ENCODE measurements at places on chromosomes 7 and 10.

GRCh38 chr10:20552382-20552781 lies 344.7 kb downstream of the NEBL start:
- no peak for DNase-seq

- no peak for DNase-seq
Observed at GRCh38 chr7:149527414-149527813, 29.8 kb upstream of the ZNF746 start.

- no peak for DNase-seq
Observed at GRCh38 chr10:59868696-59869593, 37.4 kb downstream of the CCDC6 start.

DNA sequence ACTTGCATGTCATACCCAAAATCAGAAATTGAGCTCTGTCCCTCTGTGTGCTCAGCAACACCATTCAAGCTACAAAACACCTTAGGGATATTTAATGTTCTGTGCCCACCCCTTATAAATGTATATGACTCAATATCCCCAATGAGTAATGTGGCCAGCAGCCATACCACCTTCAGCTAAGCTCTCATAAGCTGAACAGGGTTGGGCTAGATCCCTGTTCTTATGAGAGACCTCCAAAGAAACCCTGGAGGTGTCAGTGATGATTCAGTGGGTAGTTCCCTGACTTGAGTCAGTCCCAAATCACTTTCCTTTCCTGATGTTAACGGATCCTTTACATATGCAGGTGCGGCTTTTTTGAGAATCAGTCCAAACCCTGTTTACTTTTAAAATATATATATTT lies 253.8 kb downstream of the CREB5 start:
- DNase-seq: no peak

- no peak for DNase-seq
Observed at GRCh38 chr7:46139079-46139478, 218.0 kb upstream of the IGFBP3 start.

DNA sequence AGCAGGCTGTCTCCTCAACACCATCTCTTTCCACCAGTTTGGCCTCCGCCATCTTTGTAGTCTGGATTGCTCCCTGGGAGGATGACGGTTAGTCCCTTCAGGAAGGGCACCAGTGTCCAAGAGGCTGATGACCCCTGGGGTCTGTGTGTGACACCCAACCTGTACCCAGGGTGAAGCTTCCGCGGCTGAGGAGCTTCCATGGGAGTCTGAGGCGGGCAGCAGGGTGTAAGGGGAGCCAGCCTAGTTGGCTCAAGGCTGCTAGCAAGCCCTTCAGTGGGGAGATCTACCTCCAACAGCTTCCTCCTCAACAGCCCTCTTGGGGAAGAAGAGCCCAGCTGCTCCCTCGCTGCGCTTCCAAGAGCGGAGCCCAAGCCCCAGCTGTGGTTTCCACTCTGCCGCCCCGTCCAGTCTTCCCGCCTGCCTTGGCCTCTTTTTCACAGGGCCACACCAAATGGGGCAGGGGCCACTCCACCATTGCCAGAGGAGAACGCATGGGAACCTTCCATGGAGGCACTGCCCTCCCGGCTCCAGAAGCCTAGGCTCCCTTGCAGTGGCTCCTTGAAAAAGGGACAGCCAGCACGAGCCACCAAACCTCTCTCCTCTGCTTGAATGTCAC lies 57.4 kb downstream of the TMEM209 start:
- no peak for DNase-seq

GRCh38 chr7:873367-874002 lies 2.9 kb upstream of the GET4 start:
- peak; percentile 93 for DNase-seq

DNA sequence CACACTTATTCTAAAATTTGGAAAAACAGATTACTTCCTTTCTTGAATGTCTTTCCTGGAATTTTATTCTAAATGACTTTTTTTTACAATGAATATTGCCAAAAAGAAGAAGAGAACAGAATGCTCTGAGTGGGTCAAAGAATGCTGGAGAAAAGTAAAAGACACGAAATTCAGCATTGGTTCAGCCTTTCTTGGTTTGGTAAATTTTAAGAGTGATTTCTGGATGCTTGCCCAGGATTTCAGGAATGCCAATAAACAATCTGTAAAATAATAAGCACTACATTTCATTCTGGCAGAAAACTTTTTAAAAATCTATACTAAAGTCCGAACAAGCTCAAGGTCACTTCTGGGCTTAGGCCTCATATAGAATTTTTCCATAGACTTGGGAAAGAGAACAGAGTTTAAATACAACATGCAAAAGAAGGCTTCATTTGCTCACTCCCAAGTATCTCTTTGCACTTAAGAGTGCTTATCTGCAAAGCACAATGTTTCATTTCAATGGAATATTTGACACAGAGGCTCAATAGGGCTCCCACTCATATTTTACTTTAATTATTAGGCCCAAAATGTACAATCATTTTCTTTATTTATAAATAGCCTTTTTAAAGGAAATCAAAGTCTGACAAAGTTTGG lies 359.5 kb upstream of the ANKRD30A start:
- DNase-seq: no peak

GRCh38 chr10:87053111-87053510 lies 33.0 kb downstream of the FAM25A start:
- peak; percentile 59 for DNase-seq

GRCh38 chr10:63210611-63211196 lies 77.6 kb downstream of the NRBF2 start:
- DNase-seq: no peak

GRCh38 chr10:122181041-122181732 lies 89.9 kb upstream of the BTBD16 start:
- DNase-seq: no peak

DNA sequence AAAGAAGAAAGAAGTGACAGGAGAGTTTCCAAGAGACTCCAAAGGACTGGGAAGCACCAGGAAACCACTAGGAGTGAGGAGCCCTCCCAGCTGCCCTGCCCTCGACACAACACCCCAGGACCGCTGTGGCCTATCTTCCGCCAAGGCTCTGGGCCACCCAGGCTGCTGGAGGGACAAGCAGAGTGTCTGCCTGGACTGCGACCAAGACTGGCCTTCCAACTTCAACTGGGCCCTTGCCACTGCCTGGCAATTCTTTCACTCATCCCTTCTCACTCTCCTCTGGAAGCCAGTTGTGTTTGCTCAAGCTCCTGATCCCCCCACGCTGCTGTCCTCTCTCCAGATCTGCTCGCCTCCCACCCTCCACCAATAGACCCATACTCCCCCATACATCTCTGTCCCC lies 10.2 kb downstream of the KIAA1549 start:
- DNase-seq: no peak

DNA sequence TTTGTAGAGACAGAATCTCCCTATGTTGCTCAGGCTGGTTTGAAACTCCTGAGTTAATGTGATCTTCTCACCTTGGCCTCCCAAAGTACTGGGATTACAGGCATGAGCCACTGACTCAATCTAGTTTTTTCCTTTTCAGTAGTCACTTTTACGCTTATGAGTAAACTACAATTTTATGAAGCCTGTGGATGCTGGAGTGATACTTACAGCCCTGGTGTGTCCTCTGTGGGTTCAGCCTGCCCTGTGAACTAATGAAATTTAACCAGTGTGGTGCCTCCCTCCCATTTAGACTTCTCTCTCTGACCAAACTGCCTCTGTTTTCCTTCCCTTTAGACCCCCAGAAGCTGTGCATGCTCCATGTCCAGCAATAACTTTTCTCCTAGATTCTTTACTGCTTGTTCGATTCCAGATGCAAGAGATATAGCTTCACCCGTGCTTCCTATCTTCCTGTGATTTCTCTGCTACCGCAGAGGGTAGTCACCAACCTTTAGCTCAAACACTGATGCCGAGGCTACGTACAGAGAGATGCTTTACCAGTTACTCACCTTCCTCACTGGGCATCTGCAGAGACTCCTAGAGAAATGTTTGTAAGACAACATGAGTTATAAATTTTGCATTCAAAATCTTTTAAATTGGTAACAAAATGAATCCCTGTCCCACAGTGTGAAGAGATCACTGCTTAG lies 90.8 kb downstream of the KIAA1217 start:
- DNase-seq: no peak

GRCh38 chr7:118259115-118259514 lies 34.6 kb downstream of the ANKRD7 start:
- no peak for DNase-seq

DNA sequence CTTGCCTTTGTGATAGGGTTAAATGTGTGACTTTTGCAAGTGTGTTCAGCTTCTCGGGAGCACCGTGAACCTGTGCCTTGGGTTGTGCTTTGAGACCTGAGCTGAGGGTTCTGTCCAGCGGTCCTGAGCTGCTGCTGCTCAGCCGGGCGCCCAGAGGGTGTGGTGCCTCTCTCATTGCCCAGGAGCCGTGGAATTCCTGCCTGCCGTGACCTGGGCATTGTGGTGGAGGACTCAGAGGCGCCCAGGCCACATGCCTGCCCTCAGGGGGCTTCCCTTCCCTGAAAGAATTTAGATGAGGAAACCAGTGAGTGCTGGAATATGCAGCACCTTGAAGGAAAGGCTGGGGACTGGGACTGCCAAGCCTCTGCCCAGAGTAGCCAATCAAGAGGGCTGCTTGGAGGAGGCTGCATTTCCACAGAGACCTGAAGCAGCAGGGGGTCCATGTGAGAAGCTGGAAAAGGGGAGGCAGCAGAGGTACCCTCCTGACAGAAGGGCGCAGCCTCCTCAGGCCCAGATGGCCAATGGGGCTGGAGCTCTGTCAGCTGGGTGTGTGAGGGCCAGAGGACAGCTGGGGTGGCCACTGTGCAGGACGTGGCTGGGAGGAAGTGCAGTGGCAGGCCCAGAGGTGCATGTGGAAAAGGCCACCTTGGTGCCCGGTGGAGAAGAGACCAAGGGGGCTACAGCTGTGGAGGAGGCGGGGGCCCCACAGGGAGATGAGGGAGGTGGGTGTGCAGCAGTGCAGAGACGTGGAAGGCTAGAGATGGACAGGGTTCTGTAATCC lies 107.3 kb downstream of the NKX6-2 start:
- no peak for DNase-seq

DNA sequence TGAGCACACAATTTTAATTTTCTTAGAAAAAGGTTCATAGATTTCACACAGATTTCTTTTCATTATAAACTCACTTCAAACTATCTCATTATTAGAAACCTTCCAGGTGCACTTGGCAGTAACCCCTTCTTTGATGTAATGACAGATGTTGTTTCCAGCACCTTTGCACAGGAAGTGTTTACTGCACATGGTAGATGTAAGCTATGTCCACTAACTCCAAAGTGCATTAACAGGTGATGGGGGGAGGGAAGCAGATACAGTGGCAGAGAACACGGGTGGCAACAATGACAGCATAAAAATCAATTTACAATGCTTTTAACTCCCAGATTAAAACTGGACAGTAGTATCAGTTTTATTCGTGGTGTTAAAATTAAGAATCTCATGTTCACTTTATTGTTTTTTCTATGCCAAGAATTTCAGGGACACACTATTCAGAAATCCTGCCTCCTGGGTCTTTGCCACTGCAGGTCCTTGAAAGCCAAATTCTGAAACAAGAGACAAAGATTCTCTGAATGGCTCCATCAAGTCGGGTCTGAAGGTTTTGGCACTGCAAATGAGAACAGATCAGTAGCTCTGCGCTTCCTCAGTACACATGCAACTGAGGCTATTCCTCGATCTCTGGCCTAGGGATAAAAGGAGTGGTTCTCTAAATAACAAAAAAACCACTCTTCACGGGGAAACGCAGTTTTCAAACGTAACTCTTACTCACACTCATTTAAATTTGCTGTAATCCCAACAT lies 187.7 kb downstream of the JAZF1 start:
- no peak for DNase-seq

DNA sequence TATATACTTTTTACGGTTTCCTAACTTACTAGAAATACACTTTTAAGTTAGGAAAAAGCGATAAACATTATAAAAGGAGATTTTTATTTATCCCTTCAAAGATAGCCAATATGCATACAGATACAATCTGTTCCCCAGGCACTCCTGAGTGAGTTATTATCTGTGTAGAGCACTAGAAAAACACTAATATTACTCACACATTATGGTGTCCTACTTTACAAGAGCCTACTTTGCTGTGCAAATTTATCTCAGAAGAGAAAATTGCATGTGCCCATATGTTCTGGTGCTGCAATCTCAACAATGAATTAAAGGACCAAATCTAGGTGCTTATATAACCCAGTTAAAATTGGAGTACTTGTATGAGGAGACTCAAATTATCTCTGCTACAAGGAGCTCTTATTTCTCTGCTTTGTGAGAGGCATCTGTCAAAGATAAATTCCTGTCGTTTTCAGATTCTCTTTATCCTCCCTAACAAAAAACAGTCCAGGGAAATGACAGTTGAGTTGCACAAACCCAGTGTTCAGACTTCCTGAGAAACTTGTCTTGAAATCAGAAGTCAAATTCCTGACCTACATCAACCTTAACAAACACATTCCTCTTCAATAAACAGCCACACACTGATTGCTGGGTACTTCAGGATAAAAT lies 28.9 kb downstream of the CPA1 start:
- DNase-seq: peak; percentile 36

- DNase-seq: no peak
Observed at GRCh38 chr10:129560361-129560760, 93.3 kb downstream of the MGMT start.

Data from SK-N-SH (cell line).